NCI-H510A (cell line): ENCODE measurements at places on chromosomes 11 and 22.

DNA sequence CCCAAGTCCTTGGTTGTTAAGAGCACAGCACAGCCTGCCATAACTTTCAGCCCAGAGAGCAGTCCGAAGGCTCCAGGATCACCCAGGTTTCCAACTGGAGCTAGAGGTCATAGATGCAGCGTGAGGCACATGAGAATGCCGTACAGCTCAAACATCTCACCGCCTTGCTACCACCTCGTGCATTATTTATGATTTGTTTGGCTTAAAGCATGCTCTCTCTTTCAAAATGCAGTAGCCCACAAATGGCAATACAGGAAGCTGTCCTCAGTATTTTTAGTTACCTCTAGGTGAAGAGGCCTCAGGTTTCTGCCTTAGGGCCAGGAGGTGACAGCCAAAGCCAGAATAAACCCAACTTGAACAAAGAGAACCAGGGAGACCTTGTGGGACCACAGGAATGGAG is 14.4 kb downstream of the SCN3B start:
- DNase-seq: no peak

DNA sequence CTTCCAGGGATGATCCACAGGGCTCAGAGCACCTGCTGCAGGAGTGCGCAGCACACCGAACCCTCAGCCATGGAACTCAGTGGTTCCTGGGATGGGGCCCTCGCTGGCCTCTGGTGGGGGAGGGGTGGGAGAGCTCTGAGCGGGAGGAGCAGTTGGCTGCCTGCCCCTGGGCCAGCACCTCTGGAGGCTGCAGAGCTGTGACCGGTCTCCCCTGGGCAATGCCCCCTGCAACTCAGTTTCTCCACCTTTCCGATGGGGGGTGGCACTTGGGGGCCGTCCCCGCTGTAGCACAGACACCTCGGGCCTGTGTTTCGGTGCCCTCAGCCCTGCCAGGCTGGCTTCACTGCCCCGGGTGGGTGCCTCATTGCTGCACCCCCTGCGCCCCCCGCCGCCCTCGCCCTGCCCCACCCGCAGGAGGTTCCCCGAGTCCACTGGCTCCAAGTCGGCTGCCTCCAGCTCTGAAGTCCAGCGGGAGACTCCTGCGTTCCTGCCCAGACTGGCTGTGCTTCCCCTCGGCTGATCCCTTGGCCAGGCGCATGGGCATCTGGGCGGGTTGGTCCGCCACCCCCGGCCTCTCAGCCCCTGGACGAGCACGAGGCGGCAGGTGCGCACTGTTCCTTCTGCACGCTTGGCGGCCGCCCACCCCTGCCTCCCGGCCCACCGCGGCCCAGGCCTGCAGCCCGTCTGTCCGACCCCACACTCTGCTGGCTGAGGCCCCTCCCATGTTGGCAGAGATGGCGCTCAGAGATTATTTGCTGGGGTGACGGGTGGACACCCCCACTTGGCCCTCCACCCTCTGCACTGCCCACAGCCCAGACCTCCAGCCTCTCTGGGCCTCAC is 1.8 kb downstream of the MUC6 start:
- no peak for DNase-seq

DNA sequence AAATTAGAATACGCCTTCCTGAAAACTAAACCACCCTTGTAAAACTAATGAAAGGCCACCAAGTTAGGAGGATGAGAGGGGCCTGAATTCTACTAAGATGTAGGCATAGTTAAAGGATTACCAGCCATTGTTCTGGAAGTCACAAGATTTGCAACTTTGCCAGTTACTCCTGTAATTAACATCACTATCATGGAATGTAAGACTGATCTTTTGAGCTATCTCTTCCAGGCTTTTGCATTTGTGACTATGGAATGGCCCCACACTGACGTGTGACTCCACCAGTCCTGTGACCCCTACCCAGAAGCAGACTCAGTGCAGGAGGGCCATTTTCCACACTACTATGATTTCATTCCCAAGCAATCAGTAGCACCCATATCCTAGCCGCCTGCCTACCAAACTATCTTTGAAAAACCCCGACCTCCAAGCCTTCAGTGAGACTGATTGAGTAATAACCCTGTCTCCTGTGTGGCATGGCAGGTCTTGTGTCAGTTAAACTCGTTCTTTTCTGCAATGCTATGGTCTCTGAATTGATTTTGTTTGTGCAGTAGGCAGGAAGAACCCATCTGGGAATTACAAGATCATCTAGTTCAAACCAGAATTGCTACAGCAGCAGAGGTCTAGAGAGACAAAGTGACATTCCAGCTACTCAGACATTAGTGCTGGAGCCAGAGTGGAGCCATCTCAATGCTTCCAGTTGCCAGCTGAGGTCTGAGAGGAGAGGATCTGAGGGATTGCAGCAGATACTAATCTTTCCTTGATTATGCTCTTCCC is 1.9 kb upstream of the CTSF start:
- DNase-seq: no peak

DNA sequence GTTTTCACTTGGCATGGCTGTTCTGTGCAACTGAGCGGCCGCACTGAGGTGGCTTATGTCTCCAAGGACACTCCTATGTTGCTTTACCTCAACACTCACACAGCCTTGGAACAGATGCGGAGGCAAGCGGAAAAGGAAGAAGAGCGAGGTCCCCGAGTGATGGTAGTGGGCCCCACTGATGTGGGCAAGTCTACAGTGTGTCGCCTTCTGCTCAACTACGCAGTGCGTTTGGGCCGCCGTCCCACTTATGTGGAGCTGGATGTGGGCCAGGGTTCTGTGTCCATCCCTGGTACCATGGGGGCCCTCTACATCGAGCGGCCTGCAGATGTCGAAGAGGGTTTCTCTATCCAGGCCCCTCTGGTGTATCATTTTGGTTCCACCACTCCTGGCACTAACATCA is 2.1 kb downstream of the CLP1 start:
- DNase-seq: no peak

DNA sequence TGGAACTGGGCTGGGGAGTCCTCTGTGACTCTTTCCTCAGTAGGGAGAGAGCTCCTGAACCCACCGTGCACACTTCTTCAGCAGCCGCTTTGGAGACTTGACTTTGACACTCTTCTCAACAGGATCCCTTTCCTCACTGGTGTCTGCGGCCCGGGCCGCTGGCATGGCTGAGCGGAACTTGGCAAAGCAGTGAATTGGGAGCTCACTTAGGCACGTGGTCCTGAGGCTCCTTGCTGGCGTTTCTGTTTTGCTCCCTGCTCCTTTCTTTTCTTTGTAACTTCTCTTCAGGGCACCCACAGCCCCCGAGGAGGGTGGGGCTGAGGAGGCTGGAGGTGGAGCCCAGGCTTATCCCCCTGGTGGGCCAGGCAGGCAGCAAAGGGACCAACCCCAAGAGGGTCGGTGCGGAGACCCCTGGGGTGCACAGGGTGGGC is 8.4 kb upstream of the KCNQ1OT1 start:
- DNase-seq: no peak

GRCh38 chr11:113046866-113047265 is 85.6 kb downstream of the NCAM1 start:
- no peak for DNase-seq

DNA sequence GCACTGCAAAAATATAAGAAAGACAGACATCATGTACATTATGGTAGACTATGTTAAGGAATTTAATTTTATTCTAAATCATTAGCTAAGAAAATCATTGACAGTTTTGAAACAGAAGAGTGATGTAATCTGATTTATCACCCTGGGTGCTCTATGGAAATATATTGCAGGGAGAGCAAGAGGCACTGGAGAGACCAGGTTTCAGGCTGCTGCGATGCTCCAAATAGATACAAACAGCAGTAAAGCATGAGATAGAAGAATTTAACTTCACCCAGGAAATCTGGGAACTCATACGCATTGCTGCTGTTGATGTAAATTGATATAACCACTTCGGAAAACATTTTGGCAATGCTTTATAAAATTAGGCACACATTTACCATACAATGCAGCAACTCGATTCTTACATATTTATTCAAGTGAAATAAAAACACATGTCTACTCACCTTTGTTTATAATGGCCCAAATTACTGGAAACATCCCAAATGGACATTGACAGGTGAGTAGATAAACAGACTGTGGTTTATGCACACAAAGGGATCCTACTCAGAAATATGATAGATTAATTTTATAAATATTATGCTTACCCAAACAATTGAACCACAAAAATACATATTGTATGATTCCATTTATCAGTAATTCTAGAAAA is 535.1 kb upstream of the CHORDC1 start:
- no peak for DNase-seq

GRCh38 chr11:19311308-19312030 is 70.7 kb upstream of the E2F8 start:
- no peak for DNase-seq

- DNase-seq: no peak
Observed at GRCh38 chr11:62000539-62001446, 33.4 kb upstream of the FTH1 start.

GRCh38 chr22:26235792-26236487 is 66.7 kb downstream of the SEZ6L start:
- DNase-seq: no peak

DNA sequence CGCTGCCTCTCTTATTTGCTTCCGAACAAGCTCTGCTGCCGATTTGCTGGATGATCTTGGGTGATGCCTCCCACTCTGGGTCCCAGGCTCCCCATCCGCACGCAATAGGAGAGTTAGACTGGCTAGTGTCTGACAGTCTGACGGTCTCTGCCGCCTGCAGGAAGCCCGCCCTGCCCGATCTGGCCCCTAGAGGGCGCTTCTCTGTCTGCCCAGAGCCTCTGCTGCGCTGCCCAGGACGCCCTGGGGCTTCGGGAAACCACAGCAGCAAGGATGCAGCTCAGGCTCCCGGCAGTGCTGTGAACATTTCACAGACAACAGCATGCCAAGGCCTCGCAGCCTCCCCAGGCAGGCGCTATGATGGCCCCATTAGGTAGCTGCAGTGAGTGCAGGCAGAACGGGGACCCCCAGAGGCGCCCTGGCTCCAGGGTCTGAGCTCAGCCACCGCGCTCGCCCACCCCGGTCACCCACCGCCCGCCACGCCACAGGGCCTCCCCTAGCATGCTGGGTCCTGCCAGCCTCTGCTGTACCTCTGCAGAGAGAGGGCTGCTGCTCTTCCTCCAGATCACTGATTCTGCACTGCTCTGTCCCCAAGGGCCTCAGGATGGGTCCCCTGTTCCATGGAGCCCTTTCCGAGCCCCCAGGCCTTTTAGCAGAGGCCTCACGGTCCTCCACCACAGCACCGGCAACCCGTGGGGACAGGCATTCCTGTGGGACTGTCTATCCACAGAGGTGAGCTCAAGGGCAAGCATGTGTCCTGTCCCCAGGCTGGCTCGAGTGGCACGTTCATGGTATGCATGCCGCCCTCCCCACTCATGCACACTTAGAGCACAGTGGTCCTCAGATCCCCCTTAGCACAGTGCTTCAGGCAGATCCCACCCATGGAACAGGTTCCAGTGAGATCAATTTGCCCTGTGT is 4.3 kb upstream of the BAIAP2L2 start:
- DNase-seq: peak; percentile 26

DNA sequence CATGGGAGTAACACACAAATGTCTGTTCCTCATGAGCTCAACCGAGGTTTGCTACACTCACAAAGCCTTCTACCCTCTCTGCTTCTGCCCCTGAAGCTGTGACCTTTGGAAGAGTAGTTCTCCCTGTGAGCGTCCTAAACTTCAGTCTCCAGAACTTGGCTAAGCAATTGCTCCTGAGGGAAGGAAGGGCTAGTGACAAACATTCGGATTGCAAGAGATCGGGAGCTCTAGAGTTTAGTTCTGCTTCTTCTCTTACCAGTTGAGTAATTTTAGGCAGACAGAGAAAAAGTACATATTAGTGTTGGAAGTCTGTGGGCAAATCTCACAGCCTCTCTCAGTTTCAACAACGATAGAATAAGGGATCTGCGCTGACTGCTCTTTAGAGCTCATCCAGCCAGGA is 27.3 kb upstream of the ELF5 start:
- DNase-seq: no peak

DNA sequence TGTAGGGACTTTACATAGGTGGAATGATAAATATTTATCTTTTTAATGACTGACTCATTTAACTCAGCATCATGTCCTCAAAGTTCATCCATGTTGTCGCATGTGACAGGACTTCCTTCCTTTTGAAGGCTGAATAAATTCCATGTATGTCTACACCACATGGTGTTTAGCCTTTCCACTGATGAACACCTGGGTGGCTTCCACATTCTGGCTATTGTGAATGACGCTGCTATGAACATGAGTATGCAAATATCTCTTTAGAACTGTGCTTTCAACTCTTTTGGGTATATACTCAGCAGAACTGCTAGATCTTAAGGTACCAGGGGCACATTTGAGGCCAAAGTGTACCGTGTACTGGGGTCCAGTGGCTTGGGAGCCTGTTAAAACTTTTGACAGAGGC is 24.1 kb downstream of the LARGE1 start:
- DNase-seq: no peak

DNA sequence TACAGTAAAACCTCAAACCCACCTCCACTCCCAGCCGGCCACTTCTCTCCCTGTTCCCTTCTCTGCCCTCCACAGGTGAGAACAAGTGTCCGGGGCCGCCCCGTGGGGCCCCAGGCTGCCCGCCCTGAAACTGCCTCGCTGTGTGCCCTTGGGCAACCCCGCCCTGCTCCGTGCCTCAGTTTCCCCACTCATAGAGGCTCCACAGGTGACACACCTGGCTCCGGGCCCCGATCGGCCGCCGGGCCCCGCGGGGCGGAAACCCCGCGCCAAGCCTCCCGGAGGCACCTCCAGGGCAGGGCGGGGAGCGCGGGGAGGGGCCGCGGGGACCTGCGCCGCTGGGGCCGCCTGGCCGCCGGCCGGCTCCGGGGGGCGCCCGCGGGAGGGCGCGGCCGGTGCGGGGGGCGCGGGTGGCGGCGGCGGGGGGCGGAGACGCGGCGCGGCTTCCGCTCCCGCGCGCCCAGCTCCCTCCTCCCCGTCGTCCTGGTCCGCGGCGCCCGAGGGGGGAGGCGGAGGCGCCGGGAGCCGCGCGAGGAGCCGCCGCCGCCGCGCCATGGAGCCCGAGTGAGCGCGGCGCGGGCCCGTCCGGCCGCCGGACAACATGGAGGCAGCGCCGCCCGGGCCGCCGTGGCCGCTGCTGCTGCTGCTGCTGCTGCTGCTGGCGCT is at the start of gene LRP5:
Gene LRP5 (plus strand): TSS at position 475 of the 663 bp plus-strand sequence. CDS start 124 bp downstream, at position 599.
- DNase-seq: peak; percentile 64

DNA sequence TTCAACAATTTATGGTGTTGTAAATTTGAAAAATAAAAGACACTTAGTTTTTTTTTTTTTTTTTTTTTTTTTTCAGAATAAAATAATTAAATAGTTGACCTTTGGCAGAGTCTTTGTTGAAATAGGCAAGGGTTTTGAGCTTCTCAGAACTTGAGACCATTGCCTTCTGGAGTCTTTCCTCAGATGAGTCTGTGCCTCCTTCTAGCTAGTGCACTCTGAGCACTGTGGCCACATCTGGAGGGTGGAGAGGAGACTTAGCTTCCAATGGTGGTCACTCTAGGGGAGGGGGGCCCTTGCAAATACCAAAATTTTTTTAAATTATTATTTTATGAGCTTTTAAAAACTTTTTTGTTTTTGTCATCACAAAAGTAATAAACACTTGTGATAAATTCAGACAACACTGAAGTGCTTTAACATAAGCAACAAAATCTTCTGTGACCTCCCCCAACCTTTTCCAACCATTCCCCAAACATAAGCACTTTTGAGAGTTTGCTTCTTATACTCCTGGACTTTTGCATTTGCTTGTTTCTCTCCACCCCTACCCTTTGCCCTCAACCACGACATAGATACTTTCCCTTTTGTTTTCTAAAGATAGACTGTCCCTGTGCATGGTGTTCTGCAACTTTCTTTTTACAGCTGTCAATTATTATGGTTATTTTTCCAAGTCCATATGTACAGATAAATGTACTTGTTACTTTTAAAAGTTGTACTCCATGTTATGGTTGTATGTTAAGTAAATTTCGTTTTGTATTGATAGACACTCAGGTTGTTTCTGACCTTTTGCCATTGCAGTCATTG is 41.1 kb downstream of the BMAL1 start:
- no peak for DNase-seq

- no peak for DNase-seq
Observed at GRCh38 chr11:60504219-60504905, 10.8 kb upstream of the MS4A13 start.
